ENCODE measurements at places on chromosomes 13 and 19. TPM values are rescaled to one million over a fixed set of nuclear protein-coding genes. Genes with fewer than 3 reads are reported as not detected.

EID2B gene
- 17.5 TPM for total RNA-seq

SH2D3A gene
- 1.6 TPM for total RNA-seq

- H3K36me3 ChIP-seq: no peaks in the 10 kb centered on the region
- no peaks in the 10 kb centered on the region for H3K27me3 ChIP-seq
- no peak for DNase-seq
- H3K27ac ChIP-seq: no peak overlapping the region
- H3K4me1 ChIP-seq: no peaks in the 10 kb centered on the region
Observed at GRCh38 chr13:32116210-32116609, 84.6 kb downstream of the FRY start.

- DNase-seq: no peak
- H3K4me3 ChIP-seq: no peak overlapping the region
- no peak overlapping the region for H3K27ac ChIP-seq
- no peaks in the 10 kb centered on the region for H3K36me3 ChIP-seq
- H3K27me3 ChIP-seq: no peaks in the 10 kb centered on the region
Observed at GRCh38 chr13:40581277-40581579, 85.2 kb downstream of the FOXO1 start.

DNA sequence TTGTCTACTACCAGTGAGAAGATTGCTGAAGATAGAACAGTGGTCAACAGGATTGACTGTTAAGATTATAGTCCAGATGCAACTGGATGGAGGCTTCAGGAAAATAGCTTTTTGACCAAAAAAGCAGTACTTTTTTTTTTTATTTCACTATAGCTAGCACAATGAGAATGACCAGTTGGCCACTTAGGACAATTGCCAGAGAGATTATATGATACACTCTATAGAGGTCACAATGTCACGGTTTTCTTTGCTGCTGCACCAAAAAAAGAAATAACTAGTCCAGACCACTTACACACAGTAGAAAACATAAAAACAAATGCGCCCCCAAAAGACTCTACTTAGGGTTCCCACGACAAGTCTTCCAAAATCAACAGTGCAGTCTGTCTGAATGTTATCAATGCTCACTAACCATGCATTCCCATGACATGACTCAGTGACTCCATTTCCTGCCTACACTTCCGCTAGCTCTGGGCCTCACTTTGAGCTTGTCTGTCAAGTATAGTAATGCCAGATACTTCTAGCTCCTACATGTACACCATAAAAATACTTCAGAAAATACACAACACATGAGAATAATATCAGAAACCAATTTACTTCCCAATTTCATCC lies 209.1 kb upstream of the STARD13 start:
- H3K36me3 ChIP-seq: no peaks in the 10 kb centered on the region
- H3K4me3 ChIP-seq: no peak overlapping the region
- no peaks in the 10 kb centered on the region for H3K27me3 ChIP-seq
- no peak overlapping the region for H3K27ac ChIP-seq

GRCh38 chr13:58566176-58566575 lies 934.6 kb downstream of the PCDH17 start:
- H3K27ac ChIP-seq: no peak overlapping the region
- no peaks in the 10 kb centered on the region for H3K36me3 ChIP-seq
- no peak for DNase-seq
- H3K4me3 ChIP-seq: no peak overlapping the region
- no peaks in the 10 kb centered on the region for H3K27me3 ChIP-seq

DNA sequence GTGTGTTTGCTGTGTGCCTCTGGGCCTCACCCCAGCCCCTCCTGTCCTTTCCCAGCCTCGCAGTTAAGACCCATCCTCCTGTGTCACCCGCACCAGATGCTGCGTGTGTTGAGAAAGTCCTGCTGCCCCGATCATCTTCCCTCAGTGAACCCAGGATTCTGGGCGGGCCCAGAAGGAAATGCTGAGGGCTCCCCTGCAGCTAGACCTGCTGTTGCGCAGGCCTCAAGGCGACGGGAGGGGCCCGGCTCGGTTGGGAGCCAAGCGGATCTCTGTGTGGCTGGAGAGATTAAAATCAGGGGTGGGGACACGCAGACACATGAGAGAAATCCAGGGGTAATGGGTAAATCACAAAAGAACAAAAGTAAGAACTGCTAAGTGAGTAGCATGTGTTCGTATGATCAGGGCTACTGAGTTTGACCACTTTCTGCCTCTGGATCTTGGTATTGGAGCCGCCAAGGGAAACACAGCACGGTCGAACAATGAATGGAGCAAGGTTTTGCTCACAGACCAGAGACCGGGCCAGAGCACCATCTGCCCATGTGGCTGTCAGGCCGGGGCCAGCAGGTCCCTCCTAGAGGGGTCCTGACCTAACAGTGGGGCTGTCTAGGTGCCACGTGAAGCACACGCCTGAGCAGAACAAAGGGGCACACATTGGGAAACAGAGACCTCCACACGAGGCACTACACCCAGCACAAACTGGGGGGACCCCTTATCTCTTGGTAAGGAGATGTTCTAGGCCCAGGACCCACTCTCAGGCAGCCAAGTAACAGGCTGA lies 7.1 kb downstream of the ZSCAN1 start:
- H3K4me3 ChIP-seq: no peak overlapping the region
- no peaks in the 10 kb centered on the region for H3K4me1 ChIP-seq
- H3K27me3 ChIP-seq: no peaks in the 10 kb centered on the region
- H3K36me3 ChIP-seq: no peaks in the 10 kb centered on the region
- no peak overlapping the region for H3K27ac ChIP-seq

DNA sequence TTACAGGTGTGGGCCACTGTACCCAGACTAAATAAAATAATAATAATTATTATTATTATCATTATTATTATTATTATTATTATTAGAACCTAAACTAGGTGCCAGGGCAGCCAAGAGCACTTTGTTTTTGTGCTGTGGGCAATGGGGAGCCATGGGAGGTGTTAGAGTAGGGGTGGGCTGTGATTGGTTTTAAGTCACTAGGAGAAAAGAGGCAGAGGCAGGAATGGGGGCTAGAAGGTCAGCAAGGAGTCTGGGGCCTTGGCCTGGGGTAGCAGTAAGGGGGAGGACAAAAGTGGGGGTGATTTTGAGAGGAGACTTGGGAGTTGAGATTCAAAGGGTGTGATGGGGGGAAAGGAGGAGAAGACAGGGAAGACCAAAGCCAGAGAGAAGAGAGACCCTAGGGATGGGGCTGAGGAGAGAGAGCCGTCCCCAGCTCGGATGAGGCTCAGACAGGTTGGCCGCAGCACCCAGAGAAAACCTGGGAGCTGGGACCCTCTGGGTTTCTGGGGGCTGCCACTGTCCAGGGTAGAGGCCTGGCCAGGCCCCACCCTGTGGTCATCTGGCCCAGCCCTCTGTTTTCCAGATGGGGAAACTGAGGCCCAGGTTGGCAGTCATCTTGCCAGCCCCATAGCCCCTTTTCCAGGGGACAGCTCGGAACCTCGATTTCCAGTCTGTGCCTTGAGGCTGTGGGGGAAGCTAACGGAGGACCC lies 17.8 kb upstream of the BTBD2 start:
- no peak for DNase-seq
- no peak overlapping the region for H3K4me3 ChIP-seq
- no peaks in the 10 kb centered on the region for H3K36me3 ChIP-seq
- no peaks in the 10 kb centered on the region for H3K27me3 ChIP-seq

All from cardiac muscle cell (in vitro differentiated cells and primary cell).